Psoas muscle (tissue), 8 donors: ENCODE measurements at places on chromosomes 6 and 20. TPM values are rescaled to one million over a fixed set of nuclear protein-coding genes. Genes with fewer than 3 reads are reported as not detected.

RBPJL gene
- total RNA-seq: not detected

NNAT gene
- total RNA-seq: 9.2 TPM

- DNase-seq: no peak
These were observed 279.7 kb downstream of the KIF16B start for GRCh38 chr20:16293590-16293989.

SPO11 gene
- total RNA-seq: not detected

DNA sequence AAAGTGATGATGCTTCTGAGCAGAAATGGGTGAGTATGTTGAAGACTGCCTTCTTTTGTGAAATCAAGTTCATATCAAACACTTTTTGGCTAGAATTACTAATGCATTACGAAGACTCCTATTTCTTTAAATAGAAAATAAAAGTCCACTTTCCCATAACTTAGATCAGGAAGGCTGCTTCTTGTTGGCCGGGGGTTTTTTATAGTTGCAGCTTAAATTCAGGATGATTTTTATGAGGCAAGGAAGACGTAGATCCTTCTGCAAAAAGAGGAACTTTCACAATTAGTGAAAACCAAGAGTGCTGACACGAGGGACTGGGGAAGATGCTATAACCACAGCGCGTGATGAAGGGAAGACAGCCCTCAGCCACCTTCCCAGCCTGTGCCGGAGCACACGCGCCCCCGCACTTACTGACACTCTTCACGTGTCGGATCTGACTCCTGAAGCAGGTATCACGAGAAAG lies 206.1 kb upstream of the PRDM1 start:
- no peak for DNase-seq

- no peak for DNase-seq
These were observed 63.7 kb downstream of the PHACTR2 start for GRCh38 chr6:143741480-143741879.

FANCE gene
- total RNA-seq: 7.1 TPM

GRCh38 chr6:3471286-3471685 lies 14.4 kb upstream of the SLC22A23 start:
- DNase-seq: no peak

RIN2 gene
- 24.2 TPM for total RNA-seq

SYNE1 gene
- total RNA-seq: 74.6 TPM

COX4I2 gene
- 4.7 TPM for total RNA-seq

KCNK5 gene
- 0.07 TPM for total RNA-seq

SULF2 gene
- total RNA-seq: 21.6 TPM
